ENCODE measurements at places on chromosomes 5 and 9.

GRCh38 chr9:119841016-119841415, 471.8 kb upstream of the BRINP1 start:
- DNase-seq: no peak

GRCh38 chr5:8727396-8727795, 818.5 kb downstream of the SEMA5A start:
- no peak for DNase-seq

GRCh38 chr9:90641884-90642487, 638 bp downstream of the DIRAS2 start:
- DNase-seq: no peak

DNA sequence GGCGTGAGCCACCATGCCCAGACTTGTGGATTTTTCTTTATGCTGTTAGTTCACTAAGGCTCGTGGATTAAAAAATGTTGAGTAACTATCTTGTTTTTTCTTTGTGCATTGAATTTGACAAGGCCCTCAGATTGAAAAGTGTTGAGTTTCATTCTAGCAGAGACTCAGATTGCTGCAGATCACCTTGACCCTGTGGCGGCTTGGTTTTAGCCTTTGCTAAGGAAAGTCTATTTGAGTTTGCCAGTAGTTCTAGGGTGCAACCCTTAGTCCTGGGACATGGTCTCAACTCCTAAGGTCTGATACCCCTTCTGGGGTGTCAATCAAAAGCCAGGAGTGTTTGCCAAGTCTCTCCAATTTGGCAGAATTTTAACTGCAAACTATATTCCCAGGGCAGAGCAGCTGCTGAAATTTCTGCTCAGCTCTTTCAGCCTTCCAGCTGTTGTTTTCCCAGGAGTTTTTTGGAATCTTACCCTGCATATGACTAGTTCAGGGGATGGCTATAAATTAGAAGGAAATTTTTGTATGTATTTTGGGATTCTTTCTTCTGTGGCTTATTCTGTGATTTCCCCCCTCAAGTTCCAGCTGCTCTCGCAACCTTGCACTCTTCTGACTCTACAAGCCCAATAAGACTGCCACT, 84.3 kb upstream of the HAND1 start:
- no peak for DNase-seq

- DNase-seq: no peak
These were observed 25.3 kb upstream of the PDZD2 start for GRCh38 chr5:31613651-31614050.

- DNase-seq: no peak
These were observed 52.2 kb downstream of the MTAP start for GRCh38 chr9:21854594-21854993.

- no peak for DNase-seq
These were observed 157.6 kb downstream of the CD180 start for GRCh38 chr5:67038817-67039603.

GRCh38 chr5:50964746-50965653, 298.6 kb downstream of the PARP8 start:
- no peak for DNase-seq

DNA sequence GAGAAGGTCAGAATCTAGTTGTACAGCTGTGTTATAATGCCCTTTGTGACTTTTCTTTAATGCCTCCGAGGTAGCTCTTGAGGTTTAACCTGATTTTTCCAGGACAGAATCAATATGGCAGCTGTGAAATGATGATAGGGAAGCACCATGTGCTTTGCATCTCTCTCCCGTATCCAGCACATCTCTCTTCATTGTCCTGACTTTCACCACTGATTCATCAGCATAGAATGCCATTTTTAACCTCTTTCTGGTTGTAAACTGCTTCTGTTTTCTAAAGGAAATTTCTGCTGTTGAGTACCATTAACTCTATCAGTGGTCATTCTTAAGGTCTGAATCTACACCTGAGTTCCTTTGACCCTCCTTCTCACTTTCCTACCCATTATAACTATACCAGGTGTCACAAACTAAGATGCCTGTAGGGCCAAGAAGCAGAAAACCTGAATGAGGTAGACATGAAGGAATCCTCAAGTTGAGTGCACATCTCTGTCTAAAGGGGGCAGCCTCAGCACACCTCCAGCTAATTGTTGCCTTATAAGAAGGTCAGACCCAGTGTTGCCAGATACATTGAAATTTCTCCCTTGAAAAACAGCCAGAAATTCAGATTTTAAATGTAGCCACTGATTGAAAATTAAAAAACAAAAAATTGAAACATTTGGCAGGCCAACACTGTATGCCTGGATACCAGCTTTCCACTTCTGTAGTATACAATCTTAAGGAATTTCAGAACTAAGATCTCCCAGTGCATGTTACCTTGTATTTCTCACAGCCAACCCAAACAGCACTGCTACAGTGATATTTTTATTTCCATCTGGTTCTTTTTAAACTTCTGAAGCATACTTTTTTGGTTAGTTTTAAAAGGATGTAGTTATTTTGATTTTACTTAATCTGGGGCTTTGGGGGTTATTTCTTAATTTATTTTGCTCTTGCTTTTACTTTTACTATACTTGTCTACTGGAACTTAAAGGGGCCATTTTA, 35.8 kb upstream of the TLX3 start:
- no peak for DNase-seq

- no peak for DNase-seq
These were observed 75.2 kb downstream of the RICTOR start for GRCh38 chr5:38999037-38999436.

DNA sequence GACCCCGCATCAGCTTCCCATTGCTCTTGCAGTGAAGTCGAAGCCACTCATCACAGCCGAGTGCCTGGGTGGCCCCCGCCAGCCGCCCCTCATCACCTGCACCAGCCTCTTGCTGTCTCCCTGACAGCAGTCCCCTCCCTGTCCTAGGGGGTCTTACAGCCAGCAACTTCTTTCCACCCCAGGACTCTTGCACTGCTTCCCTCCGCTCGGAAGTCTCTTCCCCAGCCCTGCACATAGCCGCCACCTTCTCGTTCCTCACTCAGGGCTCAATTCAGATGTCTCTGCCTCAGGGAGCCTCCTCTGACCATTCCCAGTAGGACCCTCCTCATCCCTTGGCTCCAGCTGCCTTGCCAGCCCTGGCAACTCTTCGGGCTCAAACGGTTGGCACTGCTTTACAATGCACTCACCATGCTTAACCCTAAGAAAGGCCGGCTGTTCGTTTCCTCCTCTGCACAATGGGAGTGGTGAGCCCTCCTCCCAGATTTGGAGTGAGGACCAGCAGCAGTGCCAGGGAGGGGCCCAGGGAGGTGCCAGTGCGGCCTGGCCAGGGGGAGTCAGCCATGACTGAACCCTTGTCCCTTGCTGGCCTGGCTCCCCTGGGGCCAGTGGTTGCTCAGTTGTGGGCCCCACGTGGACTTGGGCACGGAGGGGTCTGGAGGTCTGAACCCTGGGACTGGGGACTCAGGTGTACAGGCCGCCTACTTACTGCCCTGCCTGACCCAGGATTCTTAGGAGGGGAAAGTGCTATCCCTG, 6.1 kb downstream of the TCF7 start:
- DNase-seq: no peak

GRCh38 chr5:88769165-88769564, 113.8 kb downstream of the MEF2C start:
- no peak for DNase-seq

DNA sequence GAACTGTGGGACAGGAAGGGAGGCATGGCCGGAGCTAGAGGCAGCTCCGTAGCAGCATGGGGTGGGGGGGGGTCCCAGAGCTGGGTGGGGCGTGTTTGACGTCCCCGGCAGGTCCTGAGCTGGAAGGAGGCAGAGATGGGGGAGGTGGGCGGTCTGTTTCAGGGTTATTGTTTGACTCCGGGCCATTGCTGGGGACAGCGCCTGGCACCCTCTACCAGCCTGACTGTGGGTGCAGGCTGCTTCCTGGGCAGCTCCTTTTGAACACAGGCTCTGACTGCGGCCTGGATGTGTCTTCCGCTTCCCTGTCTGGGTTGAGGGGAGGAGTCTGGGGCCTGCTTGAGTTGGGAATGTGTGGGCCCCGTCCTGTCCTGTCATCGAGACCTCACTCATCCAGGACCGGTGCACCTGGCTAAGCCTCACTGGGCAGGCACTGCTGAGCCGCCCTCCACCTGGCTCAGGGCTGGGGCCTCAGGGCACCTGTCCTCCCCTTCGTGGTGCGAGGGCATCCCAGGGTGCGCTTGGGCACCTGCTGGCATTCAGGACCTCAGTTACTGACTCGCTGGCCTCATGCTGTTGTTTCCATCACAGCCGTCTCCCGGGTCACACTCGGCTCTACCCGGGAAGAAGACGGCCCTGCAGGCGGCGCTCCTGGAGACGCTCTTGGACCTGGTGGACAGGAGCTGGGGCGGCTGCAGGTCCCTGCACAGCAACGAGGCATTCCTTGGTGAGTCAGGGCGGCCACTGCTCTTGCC, 26.5 kb downstream of the CEP72 start:
- no peak for DNase-seq

- no peak for DNase-seq
These were observed 36.8 kb downstream of the SLC22A5 start for GRCh38 chr5:132406144-132406783.

DNA sequence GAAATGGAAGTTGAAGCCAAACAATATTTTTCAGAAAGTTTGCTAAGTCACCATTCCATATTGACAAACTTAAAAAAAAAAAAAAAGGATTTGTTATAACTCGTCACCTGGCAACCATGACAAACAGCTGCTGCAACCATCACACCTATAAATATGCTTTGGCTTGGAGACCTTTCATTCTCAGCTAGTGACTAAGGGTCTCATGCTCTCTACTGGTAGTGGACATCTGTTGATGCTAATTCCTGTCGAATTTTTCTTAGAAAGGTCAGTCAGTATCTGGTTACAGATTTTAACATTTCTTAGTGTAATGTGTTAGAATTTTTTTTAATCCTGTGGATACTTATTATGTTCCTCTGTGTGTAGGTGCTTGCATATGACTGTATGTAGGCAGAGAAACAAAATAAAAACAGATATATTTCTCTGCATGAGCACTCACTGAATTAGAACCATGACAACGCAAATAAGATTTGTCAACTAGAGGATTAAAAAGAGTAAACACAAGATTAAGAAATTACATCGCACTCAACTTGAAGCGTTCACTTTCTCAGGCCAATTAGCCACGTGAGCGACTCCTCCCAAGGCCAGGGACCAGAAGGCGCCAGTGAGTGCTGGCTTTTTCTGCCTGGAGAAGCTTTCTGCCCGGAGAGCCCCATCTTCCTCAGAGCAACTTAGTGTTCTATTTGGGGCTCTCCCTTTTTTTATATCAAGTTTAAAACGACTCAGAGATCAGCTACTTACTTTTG, 27.0 kb upstream of the ZNF622 start:
- DNase-seq: no peak

DNA sequence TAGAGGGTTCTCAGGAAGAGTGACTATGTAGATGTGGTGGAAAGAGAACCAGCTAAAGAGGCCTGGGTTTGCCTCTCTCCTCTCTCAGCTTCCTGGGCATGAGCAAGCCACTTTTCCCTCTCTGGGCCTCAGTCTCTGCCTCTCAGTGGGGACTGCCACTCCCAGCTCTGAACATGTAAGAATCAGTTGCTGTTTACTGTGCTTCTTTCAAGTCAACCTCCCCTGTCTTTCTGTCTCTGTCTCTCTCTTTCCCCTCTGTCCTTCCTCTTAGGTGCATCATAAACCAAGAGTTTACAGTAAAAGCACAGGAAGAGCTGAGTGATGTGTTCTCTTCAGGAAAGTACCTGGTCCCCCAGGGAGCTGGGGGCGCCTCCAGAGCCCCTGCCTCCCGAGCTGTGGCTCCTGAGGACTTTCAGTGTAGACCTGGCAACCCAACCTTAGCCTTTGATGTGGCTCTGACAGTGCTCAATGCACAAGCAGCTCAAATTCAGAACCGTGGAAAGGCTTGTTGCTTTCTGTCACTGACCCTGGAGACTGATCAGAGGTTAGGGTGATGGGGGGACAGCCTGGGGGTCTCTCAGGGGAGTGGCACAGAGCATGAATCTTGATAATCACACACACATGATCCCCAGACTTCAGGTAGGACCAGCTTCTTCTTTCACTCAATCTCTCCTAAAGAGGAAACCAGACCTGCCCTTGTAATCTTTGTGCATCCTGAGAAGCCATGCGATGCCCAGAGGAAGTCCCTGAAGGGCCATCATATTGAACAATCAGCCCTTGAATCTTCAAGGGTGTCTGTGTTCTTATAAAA, 59.4 kb upstream of the TNFSF8 start:
- no peak for DNase-seq

- no peak for DNase-seq
These were observed 5.3 kb upstream of the ACSL6 start for GRCh38 chr5:132016721-132017250.

GRCh38 chr9:88997646-88998045, 6.4 kb downstream of the S1PR3 start:
- no peak for DNase-seq

- DNase-seq: no peak
These were observed 223.3 kb downstream of the MEF2C start for GRCh38 chr5:88659529-88660263.

- no peak for DNase-seq
These were observed 134.3 kb upstream of the CDH9 start for GRCh38 chr5:27172693-27173092.

- DNase-seq: no peak
These were observed 170.4 kb downstream of the ARRDC3 start for GRCh38 chr5:91212714-91213092.

GRCh38 chr5:84524491-84524890, 139.8 kb upstream of the EDIL3 start:
- no peak for DNase-seq

GRCh38 chr9:89874351-89875321, 269.8 kb downstream of the GADD45G start:
- peak; percentile 50 for DNase-seq

GRCh38 chr5:157574456-157575380, 857 bp downstream of the ADAM19 start:
- no peak for DNase-seq

DNA sequence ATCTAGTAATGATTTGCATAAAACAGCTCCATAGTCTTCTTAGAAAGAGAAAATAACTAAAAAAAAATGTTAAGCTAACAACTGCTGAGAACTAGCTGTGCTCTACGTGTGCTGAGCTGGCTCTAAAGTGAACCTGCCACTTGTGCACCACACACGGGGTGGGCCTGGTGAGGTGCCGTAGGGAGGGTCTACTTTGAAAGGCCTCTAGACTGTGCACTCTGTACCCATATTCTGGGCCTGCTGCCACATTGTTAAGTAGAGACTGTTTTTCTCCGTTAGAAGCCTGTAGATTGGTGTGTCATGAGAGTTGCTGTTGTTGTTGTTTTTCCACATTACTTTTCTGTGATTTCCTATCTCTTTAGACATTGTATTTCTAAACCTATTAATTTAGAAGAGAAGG, 93.9 kb downstream of the CD180 start:
- no peak for DNase-seq

Data from breast epithelium (tissue), 4 donors.